CD8-positive, alpha-beta memory T cell (primary cell): ENCODE measurements at places on chromosomes 3 and 15.

DNA sequence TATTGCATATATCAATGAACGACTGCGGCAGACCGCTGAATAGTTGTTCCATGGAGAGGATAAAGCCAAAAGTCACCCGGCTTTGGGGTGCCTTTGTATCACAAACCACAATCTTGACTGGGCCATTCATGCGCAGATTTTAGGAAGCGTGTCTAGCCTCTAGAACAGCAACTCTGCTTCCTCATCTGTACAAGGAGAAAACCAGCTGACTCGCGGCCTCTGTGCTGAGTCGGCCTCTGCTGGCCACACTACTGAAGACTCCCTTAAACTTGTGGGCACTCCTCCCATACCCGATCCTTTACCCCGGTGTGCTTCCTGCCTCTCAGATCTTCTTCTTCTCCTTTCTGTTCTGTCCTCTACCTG is 872 bp downstream of the DLEC1 start:
- H3K27me3 ChIP-seq: no peaks in the 10 kb centered on the region
- H3K36me3 ChIP-seq: no peaks in the 10 kb centered on the region
- peak; percentile 32 for DNase-seq
- peak overlapping the region; percentile 83 for H3K27ac ChIP-seq
- H3K4me1 ChIP-seq: peaks cover 27% of the 10 kb centered on the region

DNA sequence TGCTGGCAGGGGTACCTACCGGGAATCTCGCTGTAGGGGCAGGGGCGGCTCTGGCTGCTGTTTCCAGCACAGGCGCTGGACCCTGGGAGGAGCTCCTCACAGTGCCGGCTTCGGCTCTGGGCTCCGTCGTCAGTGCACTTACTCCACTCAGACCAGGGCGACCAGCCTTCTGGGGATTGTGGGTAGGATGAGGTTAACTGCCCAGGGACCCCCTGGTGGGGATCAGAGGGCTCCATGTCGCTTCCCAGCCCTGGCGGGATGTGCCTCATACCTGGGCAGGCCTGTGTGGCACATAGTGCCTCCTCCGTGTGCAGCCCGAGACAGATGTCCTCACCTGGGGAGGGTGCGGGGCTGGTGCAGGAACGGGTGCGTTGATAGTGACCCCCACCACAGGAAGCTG is 115.7 kb downstream of the SEMA5B start:
- no peaks in the 10 kb centered on the region for H3K36me3 ChIP-seq
- no peak for DNase-seq
- H3K27ac ChIP-seq: no peak overlapping the region
- peaks cover 4% of the 10 kb centered on the region for H3K27me3 ChIP-seq
- H3K4me1 ChIP-seq: no peaks in the 10 kb centered on the region
- H3K4me3 ChIP-seq: no peak overlapping the region

DNA sequence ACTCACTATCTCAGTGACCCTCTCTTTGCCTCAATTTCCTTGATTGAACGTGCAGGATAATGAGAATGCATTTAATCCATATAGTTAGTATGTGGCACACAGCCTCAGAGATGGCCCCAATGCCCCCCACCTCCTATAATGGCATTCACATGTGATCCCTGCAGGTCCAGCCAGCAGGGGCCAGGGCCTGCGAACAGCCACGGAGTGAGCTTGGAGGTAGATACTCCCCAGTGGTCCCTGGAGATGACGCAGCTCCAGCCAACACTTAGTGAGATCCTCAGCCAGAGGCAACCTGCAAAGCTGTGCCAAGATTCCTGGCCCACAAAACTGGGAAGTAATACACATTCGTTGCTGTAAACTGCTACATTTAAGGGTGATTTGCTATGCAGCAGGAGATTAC is 184.9 kb upstream of the NSMCE3 start:
- no peaks in the 10 kb centered on the region for H3K27me3 ChIP-seq
- H3K4me3 ChIP-seq: no peak overlapping the region
- DNase-seq: no peak
- no peak overlapping the region for H3K27ac ChIP-seq
- no peaks in the 10 kb centered on the region for H3K4me1 ChIP-seq

DNA sequence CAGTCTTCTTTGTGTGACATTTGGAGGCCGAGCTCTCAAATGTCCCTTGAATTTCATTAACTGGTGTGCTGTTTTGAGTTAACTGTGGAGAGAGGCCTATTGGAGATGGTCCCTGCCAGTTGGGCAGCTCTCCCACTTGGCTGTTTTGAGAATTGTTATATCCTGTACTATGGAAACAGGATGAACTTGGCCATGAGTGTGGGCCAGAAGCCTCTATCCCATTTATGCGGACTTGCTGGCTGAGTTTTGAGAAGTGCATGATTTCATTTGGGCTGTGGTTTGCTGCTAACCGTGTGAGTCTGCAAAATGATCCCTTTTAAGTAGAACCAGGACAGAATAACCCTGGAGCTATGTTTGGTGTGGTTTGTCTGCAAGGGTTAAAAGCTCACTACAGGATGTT is 366.0 kb downstream of the PTPRG start:
- no peaks in the 10 kb centered on the region for H3K4me1 ChIP-seq
- H3K4me3 ChIP-seq: no peak overlapping the region
- no peak overlapping the region for H3K27ac ChIP-seq
- H3K36me3 ChIP-seq: no peaks in the 10 kb centered on the region
- DNase-seq: no peak

DNA sequence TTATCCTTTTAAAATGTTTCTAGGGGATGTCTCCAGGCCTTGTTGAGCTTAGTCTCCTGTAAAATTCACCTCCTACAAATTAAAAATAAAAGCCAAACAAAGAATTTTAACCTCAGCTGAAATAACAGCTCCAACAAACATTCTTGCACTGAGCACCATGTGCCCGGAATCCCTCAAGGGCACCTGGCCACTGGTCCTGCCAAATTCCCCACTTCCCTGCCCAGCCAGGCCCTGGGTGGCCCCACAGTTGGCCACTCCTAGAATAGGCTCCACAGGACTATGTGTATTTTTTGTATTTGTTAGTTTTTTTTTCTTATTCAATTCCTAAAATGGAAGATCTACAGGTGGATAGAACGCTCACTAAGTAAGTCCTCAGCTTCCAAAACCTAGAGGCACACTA is 33.1 kb upstream of the PLA2G4E start:
- H3K4me1 ChIP-seq: no peaks in the 10 kb centered on the region
- DNase-seq: no peak
- H3K27ac ChIP-seq: no peak overlapping the region
- peaks cover 4% of the 10 kb centered on the region for H3K27me3 ChIP-seq
- no peaks in the 10 kb centered on the region for H3K36me3 ChIP-seq
- no peak overlapping the region for H3K4me3 ChIP-seq

GRCh38 chr3:170914690-170915089 is 6.3 kb upstream of the EIF5A2 start:
- H3K4me1 ChIP-seq: no peaks in the 10 kb centered on the region
- no peaks in the 10 kb centered on the region for H3K36me3 ChIP-seq
- H3K4me3 ChIP-seq: no peak overlapping the region

DNA sequence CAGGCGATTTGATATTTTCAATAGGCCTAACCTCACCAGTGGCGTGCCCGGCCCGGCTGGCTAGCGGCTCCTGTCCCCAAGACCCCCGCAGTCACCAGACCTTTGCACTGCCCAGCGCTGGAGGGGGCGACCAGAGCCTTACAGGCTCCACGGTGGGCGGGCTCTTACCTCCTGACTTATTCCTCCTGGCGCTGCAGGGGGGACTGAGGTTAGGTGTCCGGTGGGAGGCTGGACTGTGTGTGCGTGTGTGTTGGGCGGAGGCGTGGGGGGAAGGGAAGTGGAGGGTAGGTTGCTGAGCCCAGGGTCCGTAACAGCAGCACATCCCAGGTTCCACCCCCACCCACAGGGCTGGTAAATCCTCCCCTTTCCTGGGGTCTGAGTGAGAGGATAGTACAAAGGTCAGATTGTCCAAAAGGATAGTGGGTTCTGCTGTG is 27.5 kb upstream of the THRB start:
- H3K4me1 ChIP-seq: no peaks in the 10 kb centered on the region
- H3K36me3 ChIP-seq: no peaks in the 10 kb centered on the region
- no peaks in the 10 kb centered on the region for H3K27me3 ChIP-seq

GRCh38 chr15:101288905-101289513 is 6.0 kb downstream of the SNRPA1 start:
- peaks cover 29% of the 10 kb centered on the region for H3K4me1 ChIP-seq
- peaks cover 57% of the 10 kb centered on the region for H3K36me3 ChIP-seq
- H3K27me3 ChIP-seq: no peaks in the 10 kb centered on the region
- no peak overlapping the region for H3K4me3 ChIP-seq
- DNase-seq: no peak

- DNase-seq: no peak
- H3K27me3 ChIP-seq: no peaks in the 10 kb centered on the region
- H3K36me3 ChIP-seq: no peaks in the 10 kb centered on the region
- H3K4me3 ChIP-seq: no peak overlapping the region
- no peak overlapping the region for H3K27ac ChIP-seq
Measured at GRCh38 chr3:109275702-109276293, 40.5 kb downstream of the DPPA2 start.

DNA sequence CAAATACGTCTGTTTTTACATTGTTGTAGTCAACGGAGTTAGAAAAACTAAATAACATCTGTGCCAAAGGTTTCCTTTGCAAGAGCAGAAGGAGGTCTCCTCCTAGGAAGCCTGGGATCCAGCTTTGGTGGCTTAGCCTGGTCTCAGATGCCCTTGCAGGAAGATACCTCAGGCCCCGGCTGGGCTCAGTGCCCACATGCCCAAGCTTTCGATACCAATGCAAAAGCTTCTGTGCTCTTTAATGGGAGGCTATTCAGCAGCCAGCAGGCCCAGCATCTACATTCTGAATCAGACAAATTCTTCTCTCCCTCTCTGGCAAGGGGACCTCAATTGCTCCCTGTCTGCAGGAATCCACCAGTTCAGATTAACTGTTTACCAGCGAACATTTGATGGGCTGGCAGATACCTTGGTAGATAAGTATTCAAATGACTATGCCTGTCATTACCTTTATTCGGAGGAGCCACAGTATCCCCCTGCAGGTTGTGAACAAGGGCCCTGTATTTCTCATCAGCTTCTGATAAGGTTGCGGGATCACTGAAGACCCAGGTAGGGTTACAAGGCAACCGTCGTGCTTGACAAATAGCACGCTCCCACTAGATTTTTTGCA is 180.1 kb upstream of the KBTBD8 start:
- DNase-seq: no peak
- no peak overlapping the region for H3K4me3 ChIP-seq
- H3K27ac ChIP-seq: no peak overlapping the region
- H3K36me3 ChIP-seq: no peaks in the 10 kb centered on the region
- H3K27me3 ChIP-seq: no peaks in the 10 kb centered on the region

- no peaks in the 10 kb centered on the region for H3K4me1 ChIP-seq
- DNase-seq: no peak
- peaks cover 43% of the 10 kb centered on the region for H3K27me3 ChIP-seq
- no peaks in the 10 kb centered on the region for H3K36me3 ChIP-seq
- no peak overlapping the region for H3K4me3 ChIP-seq
Measured at GRCh38 chr15:96341513-96342405, 11.3 kb downstream of the NR2F2 start.

GRCh38 chr3:111035902-111036301 is 35.7 kb upstream of the NECTIN3 start:
- no peak overlapping the region for H3K4me3 ChIP-seq
- no peaks in the 10 kb centered on the region for H3K36me3 ChIP-seq
- H3K27me3 ChIP-seq: no peaks in the 10 kb centered on the region

GRCh38 chr15:82545002-82545401 is 4.7 kb upstream of the RPS17 start:
- H3K4me3 ChIP-seq: no peak overlapping the region
- no peak overlapping the region for H3K27ac ChIP-seq
- H3K36me3 ChIP-seq: no peaks in the 10 kb centered on the region

DNA sequence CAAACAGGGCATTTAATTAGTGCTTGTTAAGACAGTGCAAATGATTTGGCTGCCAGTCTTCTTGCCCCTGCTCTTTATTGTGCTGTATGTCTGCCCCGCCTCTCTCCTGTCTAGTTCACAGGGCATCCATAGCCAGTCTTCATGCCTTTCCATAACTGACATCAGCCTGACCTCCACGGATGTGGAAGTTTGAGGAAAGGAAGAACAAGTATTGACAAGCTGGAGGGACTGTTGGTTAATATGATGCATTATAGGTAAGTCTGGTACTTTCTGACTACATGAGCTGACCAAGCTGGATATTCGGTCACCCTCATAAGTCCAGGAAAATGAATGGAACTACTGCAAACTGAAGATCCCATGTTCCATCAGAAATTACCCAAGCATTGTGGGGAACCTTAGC is 325.9 kb downstream of the TIGIT start:
- DNase-seq: no peak
- H3K4me3 ChIP-seq: no peak overlapping the region
- H3K27me3 ChIP-seq: no peaks in the 10 kb centered on the region
- no peak overlapping the region for H3K27ac ChIP-seq

DNA sequence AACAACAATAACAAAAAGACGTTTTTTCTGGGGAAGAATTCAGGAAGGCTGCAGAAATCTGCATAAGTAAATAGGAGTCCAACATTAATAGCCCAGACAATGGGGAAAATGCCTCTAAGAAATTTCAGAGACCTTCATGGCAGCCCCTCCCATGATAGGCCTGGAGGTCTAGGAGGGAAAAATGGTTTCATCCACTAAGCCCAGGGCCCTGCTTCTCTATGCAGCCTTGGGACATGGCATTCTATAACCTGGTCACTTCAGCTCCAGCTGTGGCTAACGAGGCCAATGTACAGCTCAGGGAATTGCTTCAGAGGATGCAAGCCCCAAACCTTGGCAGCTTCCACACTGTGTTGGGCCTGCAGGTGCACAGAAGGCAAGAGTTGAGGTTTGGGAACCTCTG is 125.6 kb upstream of the GMNC start:
- no peak for DNase-seq
- no peaks in the 10 kb centered on the region for H3K36me3 ChIP-seq
- H3K4me3 ChIP-seq: no peak overlapping the region
- H3K27me3 ChIP-seq: no peaks in the 10 kb centered on the region
- no peak overlapping the region for H3K27ac ChIP-seq

DNA sequence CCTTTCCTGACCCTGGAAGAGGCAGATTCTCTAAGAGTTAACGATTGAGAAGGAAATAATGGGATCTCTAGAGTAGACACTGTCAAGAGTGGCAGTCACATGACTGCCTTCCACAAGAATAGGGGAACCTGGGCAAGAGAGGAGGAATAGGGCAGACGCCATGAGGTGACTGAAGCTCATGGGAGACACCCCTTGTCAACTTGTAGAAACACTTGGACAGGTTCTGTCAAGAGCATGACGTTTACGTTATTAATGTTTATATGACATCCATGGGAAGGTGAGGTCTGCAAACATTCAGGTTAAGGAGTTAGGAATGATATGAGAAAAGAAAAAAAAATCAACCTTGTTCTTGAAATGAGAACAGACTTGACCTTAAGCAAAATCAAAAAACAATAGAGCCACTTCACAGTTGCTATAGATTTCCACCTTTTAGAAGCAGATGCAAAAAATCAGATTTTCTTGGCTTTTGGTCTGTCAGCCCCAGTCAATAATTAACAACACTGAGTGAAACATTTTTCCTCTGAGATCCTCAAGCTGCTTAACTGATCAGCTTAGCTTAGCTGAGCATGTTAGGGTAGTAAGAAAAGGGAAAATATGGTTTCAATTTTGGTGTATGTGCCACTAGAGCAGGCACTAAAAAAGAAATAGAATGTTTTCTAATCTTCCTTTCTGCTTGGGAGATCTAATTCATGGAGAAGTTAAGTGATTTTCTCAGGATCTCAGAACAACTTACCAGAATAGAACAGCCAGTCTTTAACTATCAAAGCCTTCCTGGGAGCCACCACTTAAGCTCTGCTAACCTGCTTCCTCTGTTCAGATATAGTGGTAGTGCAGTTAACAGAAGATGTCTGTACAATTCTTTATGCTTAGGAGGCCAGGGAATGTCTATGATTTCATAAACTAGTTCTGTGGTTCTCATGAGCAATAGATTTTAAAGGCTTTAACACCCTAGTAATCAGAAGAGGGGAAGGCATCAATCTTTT is 116.9 kb downstream of the B3GALNT1 start:
- no peaks in the 10 kb centered on the region for H3K27me3 ChIP-seq
- no peak overlapping the region for H3K4me3 ChIP-seq
- no peaks in the 10 kb centered on the region for H3K36me3 ChIP-seq
